Stimulated activated naive CD8-positive, alpha-beta T cell treated with anti-CD3 and anti-CD28 coated beads, Interleukin-15, amount 100 ng/mL, for 72 hours (primary cell): ENCODE measurements at places on chromosomes 13 and 19.

GRCh38 chr19:49677901-49678674 lies 1.0 kb downstream of the PRMT1 start:
- DNase-seq: peak; percentile 90

DNA sequence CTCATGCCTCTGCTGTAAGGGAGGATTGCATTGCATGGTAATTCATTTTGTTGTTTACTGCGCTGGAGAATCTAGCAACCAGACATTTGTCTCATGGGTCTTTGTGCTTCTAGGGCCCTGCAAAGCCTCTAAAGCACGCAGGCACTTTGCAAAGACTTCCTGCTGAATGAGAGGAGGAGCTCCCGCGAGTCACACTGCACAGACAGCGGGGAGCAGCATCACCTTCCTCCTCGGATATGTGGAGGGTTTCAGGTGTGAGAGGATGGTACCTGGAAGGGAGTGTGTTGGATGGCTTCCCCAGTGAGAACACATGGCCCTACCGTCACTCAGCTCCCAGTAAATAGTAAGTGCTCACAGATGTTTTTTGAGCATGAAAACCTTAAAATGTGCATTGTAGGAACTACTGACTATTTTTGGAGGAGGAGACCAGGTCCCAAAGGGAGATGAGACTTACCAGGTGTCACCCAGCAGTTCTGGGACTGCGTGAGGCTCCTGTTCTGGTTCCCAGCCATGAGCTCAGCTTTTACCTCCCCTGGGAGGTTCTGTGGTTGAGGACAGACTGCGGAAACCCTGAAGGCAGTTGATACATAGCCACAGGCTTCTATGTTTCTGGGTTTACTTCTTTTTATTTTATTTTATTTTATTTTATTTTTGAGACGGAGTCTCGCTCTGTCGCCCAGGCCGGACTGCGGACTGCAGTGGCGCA lies 278.0 kb downstream of the FGF9 start:
- DNase-seq: no peak

GRCh38 chr13:54637366-54637765 lies 1608.8 kb downstream of the OLFM4 start:
- no peak for DNase-seq

DNA sequence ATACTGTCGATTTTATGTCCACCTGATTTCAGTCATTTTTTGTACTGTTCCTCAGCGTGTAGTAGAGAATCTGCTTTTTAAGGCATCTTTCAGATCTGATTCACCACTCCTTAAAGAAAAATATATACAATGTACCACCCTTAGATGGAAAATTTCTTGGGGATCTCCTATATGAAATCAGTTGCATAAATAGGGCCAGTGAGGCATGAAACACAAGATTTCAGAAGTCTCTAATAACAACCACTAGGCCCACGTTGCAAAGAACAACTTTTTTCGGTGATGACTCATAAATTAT lies 1.4 kb downstream of the USP12 start:
- DNase-seq: no peak

DNA sequence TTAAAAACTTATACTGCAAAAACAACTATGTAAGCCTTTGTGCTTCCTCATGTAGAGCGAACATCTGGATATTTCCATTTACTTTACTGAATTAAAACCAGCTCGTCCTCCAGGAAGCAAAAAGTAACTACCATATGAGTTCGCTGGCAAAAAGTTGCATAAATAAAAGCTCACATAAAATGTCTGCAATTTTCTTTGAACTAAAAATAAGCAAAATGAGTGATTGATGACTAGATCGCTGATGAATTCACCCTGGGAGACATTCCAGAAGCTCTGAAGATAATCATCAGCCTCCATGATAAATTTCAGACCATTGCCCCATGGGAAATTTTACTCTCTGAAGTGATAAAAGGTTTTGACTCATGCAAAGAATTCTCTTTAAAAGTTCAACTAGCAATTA lies 67.3 kb upstream of the SACS start:
- no peak for DNase-seq

GRCh38 chr13:51687947-51688714 lies 103.9 kb downstream of the WDFY2 start:
- DNase-seq: no peak

- no peak for DNase-seq
Measured at GRCh38 chr13:94330552-94331071, 148.9 kb downstream of the DCT start.

- no peak for DNase-seq
Measured at GRCh38 chr19:6752256-6753177, 13.0 kb downstream of the TRIP10 start.

GRCh38 chr19:19602713-19603324 lies 15.7 kb downstream of the PBX4 start:
- DNase-seq: no peak

- DNase-seq: no peak
Measured at GRCh38 chr19:29644210-29644609, 21.1 kb upstream of the PLEKHF1 start.

GRCh38 chr19:8396563-8397203 lies 6.5 kb downstream of the RAB11B start:
- DNase-seq: peak; percentile 60
